ENCODE measurements at places on chromosomes 2 and 18.

- peak; percentile 86 for DNase-seq
These were observed 150.0 kb upstream of the ALKAL2 start for GRCh38 chr2:437756-438393.

GRCh38 chr2:232228971-232229894 lies 149.3 kb upstream of the ALPP start:
- no peak for DNase-seq

DNA sequence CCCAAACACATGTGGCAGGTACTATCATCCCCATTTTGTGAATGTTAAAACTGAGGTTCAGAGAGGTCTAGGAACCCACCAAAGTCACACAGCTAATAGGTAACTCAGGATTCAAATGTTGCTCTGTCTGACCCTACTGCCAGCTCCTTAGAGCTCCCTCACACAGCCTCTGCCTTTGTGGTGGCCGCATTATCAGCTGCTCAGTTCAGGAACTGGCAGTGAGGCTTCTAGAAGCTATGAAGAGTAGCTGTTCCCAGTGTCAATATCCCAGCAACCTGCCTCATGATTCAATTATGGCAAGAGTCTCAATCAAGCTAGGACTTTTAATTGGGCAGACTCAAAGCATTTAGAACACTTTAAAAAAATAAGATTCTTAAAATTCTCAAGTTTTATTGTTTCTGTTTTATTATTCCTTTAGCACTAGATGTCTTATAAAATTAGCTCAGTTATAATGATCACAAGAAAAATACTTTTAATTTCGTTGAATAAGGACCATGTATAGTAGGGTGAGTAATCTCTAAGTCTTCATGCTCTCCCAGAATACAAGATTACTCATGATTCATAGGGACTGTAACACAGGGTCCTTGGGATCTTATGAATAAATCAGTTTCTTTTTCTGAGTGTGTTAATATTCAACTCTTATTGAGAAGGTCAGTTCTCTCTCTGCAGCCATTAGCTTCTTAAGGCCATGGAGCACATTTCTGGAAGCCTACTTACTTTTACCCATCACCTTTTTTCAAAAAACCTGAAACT lies 342.7 kb downstream of the RND3 start:
- DNase-seq: no peak

- DNase-seq: no peak
These were observed 52.8 kb upstream of the RAB12 start for GRCh38 chr18:8556424-8556823.

DNA sequence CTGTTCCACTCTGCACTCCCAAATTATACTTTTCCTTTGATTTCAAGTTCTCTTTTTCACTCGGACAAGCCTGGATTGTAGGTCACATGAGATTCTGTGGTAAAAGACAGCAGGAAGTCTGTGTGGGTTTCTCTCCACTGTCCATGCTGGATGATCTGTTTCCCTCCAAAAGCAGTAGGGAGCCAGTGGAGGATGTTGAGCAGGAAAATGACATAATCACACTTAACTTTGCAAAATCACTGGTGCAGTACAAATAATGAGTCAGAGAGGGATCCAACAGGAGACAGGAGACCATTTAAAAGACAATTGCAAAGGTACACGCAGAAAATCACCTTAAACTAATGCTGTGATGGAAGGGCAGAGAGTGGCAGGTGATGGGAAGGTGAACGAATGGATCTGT lies 301.3 kb downstream of the ZNF407 start:
- no peak for DNase-seq

DNA sequence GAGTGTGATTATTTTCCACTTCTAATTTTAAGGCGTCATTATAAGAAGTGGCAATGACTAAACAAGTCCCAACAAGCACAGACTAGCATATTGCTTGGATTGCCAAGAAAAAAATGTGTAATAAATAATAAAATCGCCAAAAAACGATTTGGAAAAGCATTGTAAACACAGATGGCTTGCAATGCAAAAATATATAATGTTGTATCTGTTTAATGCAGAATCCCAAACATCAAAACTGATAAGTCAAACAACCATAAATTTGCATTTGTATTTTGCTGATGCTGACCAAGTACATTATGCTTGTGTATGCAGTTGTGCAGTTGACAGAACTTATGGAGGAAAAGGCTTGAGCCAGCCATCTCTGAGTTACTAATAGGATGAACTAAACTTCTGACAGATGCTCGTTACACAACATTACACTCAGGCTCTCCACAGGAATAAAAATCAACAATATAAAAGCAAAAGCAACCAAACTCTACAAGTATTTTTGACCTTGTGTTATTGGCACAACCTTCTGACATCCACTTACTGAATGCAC lies 68.1 kb downstream of the DNER start:
- no peak for DNase-seq

DNA sequence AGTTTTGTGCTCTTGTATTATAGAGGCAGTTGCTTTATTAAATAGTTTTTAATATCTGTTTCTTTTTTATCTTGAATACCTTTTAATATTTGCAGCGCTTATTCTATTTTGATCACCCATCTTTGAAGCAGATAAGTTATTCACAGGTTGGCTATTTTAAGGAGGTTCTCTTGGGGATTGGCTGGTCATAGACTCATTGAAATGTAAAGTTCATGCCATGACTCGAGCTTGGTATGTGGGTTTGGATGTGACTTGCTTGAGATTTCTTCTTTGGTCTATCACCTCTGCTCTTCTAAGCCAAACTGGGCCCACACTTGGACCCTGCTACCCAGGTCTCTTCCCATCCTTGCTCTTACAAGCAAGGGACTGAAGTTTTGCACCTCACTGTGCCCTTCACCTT lies 33.6 kb downstream of the FARP2 start:
- DNase-seq: no peak

- no peak for DNase-seq
These were observed 510.2 kb upstream of the GYPC start for GRCh38 chr2:126145752-126146151.

GRCh38 chr2:12560618-12561017 lies 156.1 kb upstream of the TRIB2 start:
- no peak for DNase-seq

- DNase-seq: no peak
These were observed 76.4 kb downstream of the TANC1 start for GRCh38 chr2:159044804-159045286.

DNA sequence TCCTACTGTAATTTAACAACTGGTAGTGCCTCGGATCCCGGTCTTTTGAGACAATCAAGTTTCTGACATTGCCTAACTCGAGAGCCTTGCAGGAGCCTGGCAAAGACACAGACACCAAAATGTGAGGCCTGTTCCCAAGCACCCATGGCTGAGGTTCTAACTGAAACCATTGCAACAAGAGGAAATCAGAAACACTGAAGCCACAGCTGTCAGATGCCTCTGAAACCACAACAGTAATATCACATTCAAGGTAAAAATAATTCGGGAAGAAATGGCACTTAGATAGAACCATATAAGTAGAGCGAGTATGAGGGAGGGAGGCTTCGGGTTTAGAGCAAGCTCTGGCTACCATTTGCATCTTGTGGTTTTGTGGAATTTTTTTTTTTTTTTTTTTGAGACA lies 285.9 kb downstream of the FBXO15 start:
- DNase-seq: no peak

DNA sequence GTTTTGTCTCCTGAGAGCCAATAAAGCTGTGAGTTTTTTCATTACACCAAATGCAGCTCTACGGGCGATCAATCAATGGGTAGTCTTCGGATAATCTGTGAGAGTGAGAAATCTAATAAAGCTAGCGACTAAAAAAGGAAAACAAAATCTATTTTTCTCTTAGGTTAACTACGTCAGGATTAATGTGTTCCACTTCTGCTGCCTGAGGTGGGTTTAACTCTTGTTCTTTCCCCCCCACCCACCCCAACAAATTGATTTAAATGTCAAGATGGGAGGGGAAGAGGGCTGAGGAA lies 63.0 kb upstream of the PSMD14 start:
- DNase-seq: no peak

GRCh38 chr2:66541646-66542045 lies 106.7 kb downstream of the MEIS1 start:
- no peak for DNase-seq

GRCh38 chr2:126645211-126645618 lies 10.7 kb upstream of the GYPC start:
- no peak for DNase-seq

GRCh38 chr2:1750933-1751766 lies 6.8 kb upstream of the PXDN start:
- DNase-seq: peak; percentile 11

- no peak for DNase-seq
These were observed 3.3 kb upstream of the OSBPL6 start for GRCh38 chr2:178191004-178191508.

DNA sequence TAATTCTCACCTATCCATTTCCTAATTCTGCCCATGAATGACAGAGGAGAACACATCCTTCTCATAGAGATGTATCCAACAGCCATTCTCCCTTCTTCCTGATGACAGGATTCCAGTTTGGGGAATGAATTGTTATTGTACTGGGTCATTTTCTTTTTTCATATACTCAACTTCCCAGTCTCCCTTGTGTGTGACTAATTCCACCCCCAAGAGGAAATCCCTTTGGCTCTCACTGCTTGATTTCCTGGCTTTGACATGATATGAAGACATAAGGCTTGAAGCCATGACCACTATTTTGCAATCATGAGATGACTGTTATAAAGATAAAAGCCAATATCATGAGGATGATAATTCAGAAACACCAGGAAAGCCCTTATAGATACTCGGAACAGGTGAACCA lies 384.7 kb upstream of the ACVR2A start:
- no peak for DNase-seq

DNA sequence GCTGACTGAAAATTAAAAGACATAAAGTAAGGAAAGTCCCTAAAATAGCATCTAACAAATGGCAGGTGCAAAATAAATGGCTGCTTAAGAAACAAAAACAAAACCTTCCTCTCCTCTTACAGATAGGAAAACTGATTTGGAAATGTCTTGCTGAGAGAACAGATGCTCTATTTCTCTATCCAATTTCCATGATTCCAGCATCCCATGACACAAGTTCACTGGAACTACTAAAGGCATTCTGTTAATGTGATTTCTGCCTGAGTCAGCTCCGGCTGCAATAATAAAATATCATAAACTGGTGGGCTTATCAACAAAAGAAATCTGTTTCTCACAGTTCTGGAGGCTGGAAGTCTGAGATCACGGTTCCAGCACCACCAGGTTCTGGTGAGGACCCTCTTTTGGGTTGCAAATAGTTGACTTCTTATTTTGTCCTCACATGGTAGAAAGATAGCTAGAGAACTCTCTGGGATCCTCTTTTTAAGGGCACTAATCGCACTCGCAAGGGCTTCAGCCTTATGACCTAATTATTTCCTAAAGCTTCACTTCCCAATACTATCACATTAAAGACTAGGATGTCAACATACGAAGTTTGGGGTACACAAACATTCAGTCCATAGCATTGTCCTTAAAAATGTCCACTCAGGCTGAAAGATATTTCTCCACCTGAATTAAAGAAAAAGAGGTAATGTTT lies 78.2 kb upstream of the GALNT3 start:
- DNase-seq: no peak

DNA sequence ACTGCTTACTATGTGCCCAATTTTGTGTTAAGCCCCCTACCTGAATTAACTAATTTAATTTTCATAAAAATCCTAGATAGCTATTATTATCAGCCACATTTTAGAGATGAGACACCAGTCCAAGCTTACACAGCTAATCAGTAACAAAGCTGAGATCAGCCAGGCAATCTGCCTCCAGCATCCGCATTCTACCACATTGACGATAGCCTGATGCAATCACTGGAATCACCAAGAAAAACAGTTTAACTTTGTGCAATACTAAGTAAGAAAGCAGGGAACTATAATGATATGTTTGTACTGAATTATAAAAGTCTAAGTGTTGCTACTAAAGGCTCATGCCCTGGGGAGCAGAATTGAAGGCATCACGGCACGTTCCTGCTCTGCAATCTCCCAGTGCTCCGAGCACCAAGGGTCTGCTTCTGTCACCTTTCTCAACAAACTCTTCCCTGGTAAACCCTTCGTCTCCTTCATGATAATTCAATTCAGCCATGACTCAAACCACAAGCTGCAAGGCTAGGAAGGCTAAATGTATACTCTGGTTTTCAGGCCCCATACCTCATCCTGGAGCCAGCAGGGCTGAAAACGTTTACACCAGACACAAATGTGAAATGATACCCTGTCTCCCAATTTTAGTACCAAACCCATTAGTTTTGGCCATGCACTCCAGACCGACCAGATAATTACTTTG lies 19.4 kb downstream of the KANSL3 start:
- DNase-seq: no peak

- DNase-seq: no peak
These were observed 284.0 kb upstream of the GCFC2 start for GRCh38 chr2:75994759-75995158.

DNA sequence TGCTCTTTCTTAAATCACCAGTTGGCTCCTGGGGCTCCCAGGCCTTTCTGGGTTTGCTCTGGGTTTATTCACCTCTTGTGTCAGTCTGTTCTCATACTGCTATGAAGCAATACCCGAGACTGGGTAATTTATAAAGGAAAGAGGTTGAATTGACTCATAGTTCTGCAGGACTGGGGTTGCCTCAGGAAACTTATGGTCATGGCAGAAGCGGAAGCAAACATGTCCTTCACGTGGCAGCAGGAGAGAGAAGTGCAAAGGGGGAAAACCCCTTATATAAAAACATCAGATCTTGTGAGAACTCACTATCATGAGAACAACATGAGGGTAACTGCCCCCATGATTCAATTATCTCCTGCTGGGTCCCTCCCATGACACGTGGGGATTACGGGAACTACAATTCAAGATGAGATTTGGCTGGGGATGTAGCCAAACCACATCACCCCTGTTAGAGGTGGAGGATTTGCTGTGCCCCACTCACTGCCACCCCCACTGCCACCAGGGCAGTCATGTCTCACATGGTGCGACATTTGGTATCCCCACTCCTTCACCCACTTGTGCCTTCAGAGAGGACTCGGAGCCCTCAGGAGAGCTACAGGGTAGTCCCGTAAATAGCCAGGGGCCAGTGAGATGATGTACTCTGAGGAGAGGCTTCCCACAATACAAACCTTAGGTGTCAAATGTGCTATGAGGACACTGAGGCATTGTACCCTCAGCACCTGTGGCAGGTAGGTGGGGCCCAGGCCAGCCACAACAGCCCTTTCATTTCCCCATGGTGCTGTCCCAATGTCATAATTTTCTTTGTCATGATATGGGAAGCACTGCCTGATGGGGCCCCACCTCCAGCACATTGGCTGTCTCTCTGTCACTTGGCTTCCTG lies 35.7 kb downstream of the CDC42EP3 start:
- DNase-seq: peak; percentile 88

DNA sequence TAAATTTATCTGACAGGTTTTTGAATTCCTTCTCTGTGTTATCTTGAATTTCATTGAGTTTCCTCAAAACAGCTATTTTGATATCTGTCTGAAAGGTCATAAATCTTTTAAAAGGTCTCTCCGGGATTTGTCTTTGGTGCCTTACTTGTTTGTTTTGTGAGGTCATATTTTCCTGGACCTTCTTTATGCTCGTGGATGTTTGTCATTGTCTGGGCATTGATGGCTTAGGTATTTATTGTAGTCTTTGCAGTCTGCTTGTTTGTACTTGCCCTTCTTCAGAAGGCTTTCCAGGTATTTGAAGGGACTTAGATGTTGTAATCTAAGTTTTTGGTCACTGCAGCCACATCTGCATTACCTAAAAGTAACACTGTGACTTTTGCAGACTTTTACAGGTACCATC lies 355.2 kb downstream of the PARD3B start:
- no peak for DNase-seq

All from CD4-positive, alpha-beta T cell treated with Interleukin-4 for 1 hour (primary cell).